ENCODE measurements at places on chromosomes 11 and 22.

GRCh38 chr22:26619510-26619909, 1.7 kb upstream of the CRYBB1 start:
- DNase-seq, result no peak

DNA sequence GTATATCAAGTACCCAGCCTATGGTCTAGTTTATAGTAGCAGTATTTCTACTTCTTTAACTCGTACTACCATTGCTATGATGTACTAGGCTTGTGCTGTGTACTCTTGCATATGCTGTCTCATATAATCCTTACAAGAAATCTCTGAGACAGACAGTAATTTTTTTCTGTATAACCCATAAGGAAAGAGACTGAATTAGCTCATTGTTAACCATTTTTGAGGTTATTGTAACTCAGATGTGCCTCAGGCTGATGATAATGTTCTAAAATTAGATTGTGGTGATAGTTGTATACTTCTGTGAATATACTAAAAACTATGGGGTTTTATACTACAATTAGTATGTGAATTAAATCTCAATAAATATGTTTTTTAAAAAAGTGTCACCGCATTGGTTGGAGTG, 112.2 kb upstream of the RRM1 start:
- no peak for DNase-seq

DNA sequence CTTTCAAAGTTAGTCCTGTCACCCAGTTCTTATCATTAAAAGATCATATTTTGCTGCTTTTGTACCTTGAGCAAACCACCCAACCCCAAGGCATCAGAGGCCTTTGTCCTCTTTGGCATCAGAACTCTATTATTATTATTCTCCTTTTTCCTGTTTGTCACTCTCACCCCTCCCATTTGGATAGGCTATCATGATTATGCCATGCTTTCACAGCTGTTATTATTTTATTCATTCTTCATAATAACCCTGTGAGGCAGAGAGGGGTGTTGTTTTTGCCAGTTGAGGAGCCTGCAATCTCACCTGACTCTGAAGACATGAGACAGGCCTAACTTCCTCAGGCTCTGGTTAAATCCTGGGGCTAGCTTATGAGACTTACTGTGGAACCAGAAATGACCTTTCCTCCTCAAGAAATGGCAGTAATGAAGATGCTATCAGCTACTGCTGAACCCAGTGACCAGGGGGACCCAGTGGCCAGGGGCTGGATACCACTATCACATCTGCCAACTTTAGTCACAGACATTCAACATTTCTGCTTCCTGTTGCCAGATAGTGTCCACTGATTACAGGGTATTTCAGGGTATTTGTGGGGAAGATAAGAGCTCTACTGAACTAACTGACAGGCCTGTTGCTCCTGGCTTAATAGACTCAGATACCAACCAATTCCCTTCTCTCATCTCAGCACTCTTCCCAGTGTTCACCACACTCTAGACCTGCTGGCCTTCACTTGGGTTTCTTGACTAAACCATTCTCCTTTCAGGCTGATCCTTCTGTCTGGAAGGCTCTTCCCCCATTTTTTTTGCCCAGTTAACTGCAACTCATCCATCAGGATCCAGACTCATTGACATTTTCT, 11.8 kb upstream of the SWAP70 start:
- no peak for DNase-seq

GRCh38 chr22:20816559-20816958, 42.1 kb downstream of the PI4KA start:
- no peak for DNase-seq

- no peak for DNase-seq
Measured at GRCh38 chr11:101741061-101741460, 157.3 kb upstream of the TRPC6 start.

GRCh38 chr22:17847360-17848078, 73.2 kb upstream of the BID start:
- no peak for DNase-seq

DNA sequence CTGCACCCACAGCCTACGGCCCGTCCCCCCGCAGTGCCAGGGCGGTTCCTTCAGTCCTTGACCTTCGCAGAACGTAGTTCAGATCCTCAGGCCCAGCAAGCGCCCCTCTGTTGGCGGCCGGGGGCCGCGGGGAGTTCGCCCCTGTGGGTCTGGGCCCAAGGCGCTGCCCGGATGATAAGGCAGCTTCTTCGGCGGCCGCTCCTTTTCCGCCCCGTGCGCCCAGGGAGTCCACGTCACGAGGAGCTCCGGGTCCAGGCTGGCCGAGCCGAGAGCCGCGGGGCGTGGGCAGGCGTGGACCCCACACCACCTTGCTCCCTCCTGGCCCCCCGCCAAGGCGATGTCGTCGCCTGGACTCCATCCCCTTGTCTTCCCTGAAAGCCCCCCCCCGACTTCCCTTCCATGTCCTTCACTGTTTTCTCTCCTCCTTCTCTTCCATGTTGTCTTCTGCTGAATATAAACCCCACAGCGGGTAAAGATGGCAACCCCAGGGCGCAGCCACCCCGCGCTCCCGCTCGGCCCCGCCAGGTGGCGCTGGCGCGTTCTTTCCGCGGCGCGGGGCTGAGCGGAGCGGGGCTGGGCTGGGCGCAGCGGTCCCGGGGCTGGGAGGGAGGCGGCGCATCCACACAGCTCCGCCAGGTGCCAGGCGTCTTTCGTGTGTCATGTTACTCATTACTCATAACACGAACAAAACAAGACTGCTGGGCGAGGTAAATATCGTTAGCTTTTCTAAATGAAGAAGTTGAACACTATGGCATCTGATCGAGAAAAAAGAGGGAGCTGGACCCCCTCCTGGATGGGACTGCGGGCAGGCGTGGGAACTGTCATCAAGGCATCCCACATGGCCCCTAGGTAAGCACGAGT, 321.0 kb downstream of the NTM start:
- no peak for DNase-seq

DNA sequence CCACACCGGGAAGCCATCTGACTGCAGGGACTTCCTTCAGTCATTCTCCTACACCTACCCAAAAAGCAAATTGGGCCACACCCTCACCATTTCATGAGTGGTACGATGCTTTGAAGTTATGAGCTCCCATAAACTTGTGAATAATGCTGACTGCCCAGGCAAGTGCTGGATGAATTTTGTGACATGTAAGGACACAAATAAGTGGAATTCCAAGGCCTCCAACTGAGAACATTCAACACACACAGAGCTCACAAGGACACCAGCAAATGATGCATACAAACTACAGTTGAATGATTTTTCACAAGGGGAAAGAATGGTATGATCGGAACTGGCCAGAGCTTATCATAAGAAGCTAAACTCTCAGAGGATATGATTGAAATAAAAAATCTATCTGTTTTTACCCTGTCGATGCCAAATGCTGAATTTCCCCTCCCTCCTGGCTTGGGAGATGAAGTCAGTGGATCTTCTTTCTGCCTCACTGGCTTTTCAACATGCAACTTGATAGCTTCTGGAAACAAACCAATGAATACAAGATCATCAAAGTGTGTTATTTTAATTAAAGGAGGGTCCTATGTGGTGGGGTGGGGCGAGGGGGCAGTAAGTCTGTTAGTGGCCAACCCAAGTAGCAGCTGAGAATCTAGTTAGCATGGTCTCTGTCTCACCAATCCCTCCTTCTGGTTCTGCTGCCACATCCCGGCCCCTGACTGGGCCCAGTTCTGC, 123.8 kb downstream of the WT1 start:
- no peak for DNase-seq

DNA sequence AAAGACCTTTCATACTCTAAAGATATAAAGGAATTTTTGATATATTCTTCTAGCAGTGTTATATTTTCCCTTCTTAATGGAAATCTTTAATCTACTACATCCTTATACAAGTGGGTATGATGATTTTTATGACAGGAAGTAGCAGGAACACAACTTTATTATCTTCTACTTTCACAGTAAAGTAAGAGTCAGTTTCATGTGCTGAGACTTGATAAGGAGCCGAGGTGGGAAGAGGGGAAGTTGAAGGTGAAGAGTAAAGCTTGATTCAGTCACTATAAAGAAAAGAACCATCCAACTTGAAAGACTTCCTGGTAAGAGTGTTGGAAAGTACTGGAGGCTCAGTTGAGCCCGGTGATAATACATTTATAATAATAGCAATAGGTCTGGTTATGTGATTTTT, 82.1 kb upstream of the PTH start:
- DNase-seq, result no peak

- DNase-seq, result no peak
Measured at GRCh38 chr11:104997288-104997687, 25.7 kb downstream of the CASP5 start.

- DNase-seq, result no peak
Measured at GRCh38 chr11:20221566-20221965, 61.3 kb upstream of the DBX1 start.
